ENCODE measurements at places on chromosomes 6 and 20.

DNA sequence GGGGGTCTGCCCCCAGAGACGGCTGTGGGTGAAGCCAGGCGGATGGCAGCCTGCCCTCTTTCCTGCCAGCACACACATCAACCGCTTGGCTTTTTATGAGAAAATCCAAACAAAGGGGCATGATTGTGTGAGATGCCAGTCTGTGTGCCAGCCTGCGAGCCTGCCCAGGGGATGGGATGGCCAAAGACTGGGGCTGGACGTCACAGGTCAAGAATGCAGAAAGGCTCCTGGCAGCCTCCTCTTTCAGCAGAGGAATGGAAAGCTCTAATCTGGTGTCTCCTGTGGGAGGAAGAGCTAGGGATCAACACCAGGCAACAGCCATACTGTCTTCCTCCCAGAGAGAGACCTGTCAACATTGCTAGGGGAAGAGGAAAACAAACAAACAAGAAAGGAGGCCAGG lies 15.8 kb downstream of the TUBB2B start:
- DNase-seq: no peak

DNA sequence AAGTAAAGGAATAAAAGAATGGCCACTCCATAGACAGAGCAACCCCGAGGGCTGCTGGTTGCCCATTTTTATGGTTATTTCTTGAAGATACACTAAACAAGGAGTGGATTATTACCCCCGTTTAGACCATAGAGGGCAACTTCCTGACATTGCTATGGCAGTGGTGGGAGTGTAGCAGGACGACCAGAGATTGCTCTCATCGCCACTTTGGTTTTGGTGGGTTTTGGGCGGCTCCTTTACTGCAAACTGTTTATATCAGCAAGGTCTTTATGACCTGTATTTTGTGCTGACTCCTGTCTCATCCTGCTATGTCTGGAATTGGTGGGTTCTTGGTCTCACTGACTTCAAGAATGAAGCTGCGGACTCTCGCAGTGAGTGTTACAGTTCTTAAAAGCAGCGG lies 78.7 kb downstream of the C6orf52 start:
- no peak for DNase-seq

DNA sequence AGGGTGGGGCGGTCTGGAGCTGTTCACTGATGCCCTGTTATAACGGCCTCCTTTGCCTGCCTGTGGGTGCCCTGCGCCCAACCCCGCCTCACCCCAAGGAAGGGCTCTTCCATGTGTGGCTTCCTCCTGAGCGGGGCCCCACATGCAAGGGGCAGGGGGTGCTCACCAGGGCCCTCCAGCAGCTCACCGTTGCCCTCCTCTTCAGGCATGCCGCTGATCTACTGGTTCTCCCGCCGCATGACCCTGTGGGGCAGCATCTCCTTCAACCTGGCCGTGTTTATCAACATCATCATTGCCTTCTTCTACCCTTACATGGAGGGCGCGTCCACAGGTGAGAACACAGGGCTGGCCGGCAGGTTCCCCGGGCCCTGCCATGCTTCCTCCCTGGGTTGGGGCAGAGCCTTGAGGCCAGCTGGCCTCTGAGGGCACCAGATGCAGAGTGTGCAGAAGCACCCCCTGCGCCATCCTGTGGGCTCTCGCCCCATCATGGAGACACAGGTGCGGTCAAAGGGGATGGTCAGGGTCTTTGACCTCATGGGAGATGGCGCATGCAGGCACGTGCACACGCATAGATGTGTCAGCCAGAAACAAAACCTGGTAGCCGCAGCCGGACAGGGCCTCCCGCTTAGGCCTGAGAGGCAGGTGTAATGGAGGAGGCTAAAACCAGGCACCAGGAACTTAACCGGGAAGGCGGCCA lies 22.9 kb downstream of the UQCC2 start:
- no peak for DNase-seq

DNA sequence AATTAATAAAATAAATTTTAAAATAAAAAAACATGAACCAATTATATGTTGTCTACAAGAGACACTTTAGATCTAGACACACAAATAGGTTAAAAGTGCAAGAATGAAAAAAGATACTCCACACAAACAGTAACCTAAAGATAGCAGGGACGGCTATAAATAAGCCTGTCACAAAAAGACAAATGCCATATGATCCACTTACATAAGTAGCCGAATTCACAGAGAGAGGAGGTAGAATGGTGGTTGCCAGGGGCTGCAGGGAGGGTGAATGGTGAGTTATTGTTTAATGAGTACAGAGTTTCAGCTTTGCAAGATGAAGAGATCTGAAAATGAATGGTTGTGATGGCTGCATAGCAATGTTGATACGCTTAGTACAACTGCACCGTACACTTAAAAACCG lies 32.7 kb downstream of the KATNA1 start:
- no peak for DNase-seq

- no peak for DNase-seq
Measured at GRCh38 chr6:105209950-105210706, 30.3 kb upstream of the POPDC3 start.

GRCh38 chr20:32538526-32538939 lies 46.6 kb downstream of the NOL4L start:
- no peak for DNase-seq

- no peak for DNase-seq
Measured at GRCh38 chr6:156589281-156589680, 187.9 kb upstream of the ARID1B start.

DNA sequence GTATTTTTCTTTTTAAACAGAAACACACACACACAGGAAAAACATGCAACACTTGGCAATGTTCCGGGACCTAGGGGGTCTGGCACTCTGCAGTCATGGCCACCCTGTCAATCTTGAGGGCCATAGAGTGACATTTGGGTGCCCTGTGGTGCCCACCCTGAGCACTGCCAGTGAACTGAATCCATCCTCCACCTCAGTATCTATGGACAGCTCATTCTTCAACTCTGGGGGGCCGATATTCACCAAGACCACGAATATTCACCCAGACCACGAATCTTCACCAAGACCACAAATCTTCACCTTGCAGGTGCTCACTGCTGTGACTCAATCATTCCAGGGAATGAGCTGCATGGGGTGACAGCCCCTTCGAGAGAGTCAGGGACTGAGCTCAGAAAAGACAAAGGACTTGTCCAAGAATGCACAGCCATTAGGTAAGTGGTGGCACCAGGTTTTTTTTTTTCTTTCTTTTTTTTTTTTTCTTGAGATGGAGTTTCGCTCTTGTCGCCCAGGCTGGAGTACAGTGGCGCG lies 19.1 kb downstream of the SNAI1 start:
- no peak for DNase-seq

DNA sequence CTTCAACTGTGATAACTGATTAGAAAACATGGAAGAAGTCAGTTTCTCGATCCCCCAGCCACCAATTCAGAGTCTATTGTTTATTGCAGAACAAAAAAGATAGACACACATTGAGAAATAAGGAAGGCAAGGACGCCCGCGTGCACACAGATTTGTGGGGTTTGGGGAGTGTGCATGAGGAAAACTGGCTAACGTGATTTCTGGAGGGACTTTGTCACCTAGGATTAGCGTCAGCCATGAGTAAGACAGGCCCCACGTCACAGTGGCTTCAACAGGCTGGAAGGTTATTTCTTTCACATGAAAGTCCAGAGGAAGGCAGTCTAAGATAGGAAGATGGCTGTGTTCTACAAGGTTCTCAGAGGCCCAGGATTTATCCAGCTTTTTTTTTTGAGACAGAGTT lies 7.7 kb downstream of the ZNF341 start:
- DNase-seq: no peak

GRCh38 chr20:64102647-64103354 lies 4.6 kb downstream of the NPBWR2 start:
- DNase-seq: no peak

DNA sequence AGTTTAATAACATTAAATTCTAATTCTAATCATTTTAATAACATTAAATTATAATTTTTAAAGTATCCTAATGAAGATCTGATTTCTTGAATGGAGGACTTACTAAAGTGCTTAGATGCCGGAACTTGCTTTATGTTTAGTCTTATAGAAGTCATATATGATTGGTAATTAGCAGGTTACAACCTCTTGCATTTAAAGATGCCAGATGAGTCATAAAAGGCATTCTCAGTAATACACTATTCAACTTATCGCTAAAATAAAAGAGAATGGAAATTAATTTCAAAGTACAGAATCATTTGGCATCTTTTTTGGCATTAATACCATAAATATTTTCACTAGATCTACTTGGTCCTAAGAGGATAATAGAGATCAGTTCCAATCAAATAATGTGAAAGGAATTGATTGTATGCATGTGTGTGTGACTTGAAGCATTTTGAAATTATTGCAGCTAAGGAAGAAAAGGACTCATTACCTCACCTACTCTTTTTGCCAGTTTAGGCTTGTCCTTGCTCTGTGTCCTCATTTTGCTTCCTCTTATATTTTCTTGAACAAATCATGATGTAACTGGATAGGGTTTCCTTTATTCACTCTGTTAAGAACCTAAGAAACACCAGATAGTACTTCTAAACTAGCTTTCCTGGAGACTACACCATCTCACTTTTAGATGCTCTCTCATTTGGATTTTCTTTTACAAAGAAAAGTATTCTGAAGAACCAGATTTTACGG lies 2.7 kb downstream of the COL21A1 start:
- no peak for DNase-seq

DNA sequence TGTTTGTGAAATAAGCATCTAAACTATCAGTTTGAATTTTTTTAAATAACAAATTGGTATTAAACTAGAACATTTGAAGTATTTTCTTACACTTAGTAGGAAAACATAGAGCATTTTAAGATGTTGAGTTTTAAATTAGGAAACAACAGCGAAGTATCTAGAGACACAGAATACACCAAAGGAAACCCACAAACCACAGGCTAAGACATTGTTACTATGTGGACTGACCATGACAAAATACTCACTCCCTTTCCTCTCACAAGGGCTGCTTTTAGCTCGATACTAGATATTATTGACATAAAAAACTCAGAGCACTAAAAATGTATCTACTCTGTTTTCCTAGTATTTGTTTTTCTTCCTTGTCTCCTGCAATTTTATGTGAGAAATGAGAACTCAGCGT lies 266.0 kb upstream of the CITED2 start:
- no peak for DNase-seq

DNA sequence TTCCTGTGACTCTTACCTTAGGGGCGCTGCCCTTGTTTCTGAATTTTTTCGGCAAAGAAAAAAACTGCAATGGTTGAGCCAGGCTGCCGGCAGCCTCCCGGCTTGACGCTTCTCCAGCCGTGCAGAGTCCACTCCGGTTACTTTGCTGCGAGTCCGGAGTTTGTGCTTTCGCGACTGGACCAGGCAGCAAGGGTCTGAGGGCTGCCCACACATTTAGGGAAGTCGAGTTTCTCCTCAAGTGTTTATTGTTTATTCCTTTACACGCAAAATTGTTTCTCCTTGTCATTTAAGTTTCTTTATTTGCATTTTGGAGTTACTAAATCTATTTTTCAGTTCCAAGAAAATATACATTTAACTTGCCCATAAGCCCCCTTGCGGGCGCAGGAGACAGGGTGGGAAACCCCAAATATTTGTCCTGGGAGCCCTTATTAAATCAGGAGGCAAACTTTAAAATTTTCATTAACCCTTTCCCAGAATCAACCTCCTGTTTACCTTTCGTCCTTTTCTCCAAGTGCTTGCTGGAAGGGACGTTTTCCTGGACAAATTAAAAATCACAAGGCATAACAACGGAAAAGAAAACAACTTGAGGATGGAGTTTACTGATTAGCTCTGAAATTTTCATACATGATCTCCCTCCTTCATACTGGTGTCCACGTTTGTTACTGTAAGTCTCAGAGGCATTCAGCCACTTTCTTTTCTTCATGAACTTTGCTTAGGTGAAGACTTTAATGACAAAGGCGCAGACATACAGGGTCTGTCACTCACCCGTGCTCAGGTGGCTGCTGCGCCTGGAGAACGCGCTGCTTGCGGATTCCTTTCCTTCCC lies 1.7 kb upstream of the PDE10A start:
- no peak for DNase-seq

DNA sequence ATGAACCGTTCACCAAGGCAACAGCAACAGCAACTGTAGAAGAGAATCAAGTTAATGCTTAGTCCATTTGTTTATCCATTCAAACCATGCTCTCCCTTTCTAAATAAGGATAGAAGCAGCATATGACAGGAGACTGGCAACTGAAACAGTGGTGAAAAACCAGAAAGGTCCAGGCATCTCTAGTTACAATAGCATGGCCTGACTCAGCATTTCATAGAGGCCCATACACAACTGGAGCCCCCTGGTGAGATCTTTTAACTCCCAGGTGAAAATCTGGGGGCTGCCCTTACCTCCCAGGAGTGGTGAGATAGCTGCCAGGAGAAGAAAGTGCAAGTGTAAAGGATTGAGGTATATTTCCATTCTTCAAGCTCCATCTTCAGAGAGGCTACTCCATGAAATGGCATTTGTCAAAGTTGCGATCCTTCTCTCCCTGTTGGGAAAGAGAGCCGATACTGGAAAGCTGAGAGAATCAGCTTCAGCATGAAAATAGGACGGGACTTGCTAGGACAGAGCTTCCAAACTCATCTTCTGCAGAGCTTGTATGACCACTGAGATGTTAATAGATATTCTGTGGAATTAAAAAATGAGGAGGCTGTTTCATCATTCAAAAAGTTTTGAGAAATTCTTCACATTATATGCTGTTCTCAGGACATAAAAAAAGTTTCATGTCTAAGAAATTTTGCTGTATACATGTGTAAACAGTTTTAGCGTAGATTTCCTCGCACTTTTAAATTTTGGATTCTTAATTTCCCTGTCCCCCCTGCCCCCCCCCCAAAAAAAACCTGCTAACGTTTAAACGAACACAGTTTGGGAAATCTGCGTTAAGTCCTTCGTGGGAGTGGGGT lies 10.9 kb upstream of the SLC2A12 start:
- no peak for DNase-seq

DNA sequence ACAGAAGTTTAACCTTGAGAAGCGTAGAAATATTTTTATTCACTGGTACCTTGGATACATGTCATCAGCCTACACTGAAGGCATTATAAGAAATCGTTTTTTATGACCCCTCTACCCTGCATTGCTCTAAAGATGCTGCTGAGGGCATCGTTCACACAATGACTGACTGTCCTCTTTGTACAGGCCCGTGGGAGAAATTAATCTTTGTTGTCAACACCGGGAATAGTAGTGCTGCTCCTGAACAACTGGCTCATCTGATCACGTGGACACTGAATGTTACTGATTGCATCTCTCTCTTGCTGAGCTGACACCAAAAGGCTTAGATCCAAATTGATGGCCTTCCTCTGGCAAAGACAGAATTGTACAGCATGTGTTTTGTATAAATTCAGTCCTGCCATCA lies 157.1 kb upstream of the SMLR1 start:
- no peak for DNase-seq

DNA sequence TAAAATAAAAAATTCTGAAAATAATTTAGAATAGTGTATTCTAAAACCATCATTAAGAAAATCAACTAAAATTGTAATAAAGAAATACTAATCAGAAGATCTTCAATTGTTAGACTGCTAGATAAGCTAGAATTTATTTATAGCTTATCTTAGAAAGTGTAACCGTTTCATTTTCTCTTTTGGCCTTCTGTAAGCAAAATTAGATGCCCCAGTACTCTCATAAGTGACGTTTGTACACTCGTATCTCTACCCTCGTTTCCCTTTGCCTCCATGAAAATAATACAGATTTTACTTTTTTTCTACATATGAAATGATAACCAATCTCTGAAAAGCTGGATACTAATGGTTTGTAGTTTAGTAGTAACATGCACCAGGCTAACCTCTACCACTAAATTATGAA lies 19.8 kb downstream of the DSE start:
- no peak for DNase-seq
